Stimulated activated CD4-positive, alpha-beta T cell treated with anti-CD3 and anti-CD28 coated beads, Interleukin-2, amount 100 ng/mL, for 24 hours (primary cell): ENCODE measurements at places on chromosomes 6 and 20.

DNA sequence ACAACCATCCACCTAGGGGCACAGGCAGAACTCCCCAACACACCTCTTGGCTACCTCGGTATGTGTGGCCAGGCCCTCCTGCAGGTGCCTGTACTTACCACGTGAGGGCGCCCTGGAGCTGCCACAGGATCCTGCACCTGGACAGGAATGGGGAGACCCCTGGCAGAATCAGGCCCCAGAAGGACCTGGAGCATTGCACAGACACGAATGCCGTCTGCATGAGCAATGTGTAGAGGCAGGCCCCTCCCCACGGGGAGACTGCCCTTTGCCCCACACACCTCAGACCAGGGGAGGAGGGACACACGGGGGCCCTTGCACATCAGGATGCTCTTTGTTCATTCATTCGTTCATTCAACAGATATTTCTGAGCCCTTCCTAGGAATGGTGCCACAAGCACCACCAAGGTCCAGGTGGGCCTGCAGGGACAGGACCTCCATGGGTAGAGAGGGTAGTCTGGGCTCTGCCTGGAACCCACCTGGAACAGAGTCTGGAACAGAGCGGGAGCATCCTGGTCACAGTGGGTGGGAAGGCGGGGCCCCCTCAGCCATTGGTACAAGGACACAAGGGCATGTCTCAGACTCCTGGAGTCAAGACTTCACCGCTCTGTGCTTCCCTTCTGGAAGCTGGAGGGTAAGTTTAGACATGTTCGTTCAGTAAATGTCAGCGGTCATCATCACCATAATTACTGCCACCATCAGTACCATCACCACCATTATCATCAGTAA, 32.3 kb downstream of the YTHDF1 start:
- peak; percentile 69 for DNase-seq

DNA sequence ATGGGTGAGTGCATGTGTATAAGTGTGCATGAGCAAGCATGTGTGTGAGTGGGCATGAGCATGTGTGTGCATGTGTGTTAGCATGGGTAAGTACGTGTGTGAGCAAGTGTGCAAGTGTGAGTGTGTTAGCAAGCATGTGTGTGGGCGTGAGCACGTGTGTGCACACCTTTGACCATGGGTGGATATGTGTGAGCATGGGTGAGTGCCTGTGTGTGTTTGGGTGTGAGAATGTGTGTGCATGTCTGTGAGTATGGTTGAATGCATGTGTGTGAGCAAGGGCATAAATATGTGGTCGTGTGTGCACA, 84.6 kb downstream of the DLL1 start:
- no peak for DNase-seq

DNA sequence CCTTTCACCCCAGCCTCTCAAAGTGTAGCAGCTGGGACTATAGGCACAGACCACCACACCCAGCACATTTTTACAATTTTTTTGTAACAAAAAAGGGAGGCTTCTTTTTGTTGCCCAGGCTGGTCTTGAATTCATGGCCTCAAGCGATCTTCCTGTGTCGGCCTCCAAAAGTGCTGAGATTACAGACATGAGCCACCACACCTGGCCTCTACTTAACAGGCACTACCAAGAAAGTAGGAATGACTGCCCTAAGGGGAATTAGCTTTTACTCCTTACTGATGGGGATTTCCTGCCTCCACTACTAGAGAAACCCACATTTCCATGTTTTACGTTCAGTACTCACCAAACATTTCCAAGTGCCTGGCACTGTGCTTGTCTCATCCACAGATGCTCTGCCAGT, 109.6 kb downstream of the CARMIL1 start:
- no peak for DNase-seq

DNA sequence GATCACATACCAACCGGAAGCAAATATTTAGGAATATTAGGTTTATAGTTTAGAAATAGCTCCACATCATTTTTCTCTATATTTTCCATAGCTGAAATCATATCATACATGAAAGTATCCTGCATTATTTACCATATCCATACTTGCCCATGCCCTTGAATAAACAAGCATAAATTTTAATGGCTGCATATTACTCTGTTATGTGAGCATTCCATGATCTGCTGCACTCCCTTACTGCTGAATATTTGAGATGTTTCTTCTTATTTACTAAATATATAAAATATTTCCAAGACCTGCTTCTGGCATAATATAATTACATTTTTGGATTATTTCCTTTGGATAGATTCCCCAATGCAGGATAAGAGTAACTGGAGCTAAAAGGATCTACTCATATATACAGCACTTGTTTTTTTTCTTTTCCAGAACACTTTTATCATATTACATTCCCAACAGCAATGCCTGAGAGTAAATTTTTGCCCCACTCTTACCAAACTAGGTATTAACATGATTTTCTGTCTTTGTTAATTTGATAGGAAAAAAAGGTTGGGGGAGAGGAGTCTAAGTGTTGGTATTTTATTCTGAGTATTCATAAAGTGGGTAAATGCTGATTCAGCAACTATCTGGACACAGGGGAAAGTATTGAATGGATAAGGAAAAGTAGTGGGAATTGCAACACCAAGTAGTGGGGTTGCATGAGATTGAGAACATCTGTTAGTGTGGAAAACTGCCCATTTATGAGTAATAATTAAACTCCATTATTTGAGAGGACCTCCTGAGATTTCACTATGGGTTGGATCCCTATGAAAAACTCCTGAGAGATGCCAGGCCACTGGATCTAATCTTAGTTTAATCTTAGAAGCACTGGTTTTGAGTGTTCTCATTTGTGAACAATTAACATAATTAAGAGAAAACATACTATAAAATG, 76.0 kb downstream of the MAN1A1 start:
- no peak for DNase-seq

GRCh38 chr20:45727044-45727443, 4.9 kb downstream of the SPINT4 start:
- DNase-seq = no peak

DNA sequence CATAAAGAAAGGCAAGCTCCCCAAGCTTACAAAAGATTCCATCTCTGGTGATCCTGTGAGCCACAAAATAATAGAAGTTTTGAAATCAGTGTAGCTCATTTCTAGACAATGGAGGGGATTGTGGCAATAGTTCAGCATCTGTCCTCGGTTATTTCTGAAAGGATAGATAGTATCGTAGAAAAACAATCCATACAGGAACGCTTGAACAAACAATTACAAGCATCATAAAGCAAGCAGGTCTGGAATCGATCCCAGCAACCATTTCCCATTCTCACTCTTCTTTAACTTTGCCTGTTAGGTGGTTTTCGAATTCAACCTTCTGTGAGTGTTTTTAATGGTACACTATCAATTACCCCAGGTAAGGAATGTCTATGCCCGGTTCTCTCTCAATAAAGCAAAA, 931.1 kb downstream of the KIF16B start:
- no peak for DNase-seq

GRCh38 chr6:36550473-36551000, 3.3 kb upstream of the STK38 start:
- no peak for DNase-seq

GRCh38 chr6:56922645-56923044, 32.3 kb upstream of the BEND6 start:
- DNase-seq = no peak

GRCh38 chr20:57301026-57301425, 28.6 kb upstream of the SPO11 start:
- no peak for DNase-seq

- no peak for DNase-seq
Measured at GRCh38 chr6:121430514-121431460, 4.7 kb upstream of the GJA1 start.

DNA sequence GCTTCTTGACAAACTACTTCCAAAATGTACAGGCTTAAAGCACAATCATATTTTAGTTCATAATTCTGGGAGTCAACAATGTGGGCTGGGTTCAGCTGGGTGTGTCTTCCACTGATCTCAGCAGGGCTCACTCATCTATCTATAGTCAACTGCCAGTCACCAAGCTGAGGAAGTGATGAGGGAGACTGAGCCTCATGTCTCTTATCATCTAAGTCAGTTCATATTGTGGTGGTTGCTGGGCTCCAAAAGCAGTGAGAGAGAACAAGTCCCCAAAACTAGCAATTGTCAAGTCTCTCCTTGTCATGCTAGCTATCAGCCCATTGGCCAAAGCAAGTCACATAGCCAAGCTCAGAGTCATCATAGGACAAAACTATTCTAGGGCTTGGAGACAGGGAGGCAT, 465.9 kb upstream of the ARID1B start:
- DNase-seq = no peak

GRCh38 chr20:61299104-61299503, 47.0 kb downstream of the CDH4 start:
- DNase-seq = no peak

DNA sequence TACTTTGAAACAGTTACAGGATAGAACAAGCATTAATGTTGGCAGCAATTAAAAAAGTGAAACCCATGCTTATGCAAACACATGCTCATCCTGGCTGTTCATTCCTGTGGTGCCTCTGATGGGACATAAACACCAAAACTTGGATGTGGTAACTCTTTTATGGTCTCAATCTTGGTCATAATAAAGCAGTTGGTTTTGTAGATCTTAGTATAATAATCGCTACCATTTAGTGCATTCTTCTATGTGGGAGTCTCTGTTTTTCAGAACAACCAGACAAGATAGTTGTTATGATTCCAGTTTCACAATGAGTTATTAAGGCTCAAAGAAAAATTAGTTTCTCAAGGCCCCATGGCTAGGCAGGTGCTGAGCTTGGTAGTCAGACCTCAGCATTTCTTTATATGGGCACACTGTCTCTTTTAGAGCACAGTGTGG, 184.0 kb downstream of the UTRN start:
- DNase-seq = peak; percentile 11

GRCh38 chr6:3363296-3364025, 93.4 kb downstream of the SLC22A23 start:
- no peak for DNase-seq

GRCh38 chr20:1718604-1719384, 61.2 kb upstream of the SIRPG start:
- no peak for DNase-seq

DNA sequence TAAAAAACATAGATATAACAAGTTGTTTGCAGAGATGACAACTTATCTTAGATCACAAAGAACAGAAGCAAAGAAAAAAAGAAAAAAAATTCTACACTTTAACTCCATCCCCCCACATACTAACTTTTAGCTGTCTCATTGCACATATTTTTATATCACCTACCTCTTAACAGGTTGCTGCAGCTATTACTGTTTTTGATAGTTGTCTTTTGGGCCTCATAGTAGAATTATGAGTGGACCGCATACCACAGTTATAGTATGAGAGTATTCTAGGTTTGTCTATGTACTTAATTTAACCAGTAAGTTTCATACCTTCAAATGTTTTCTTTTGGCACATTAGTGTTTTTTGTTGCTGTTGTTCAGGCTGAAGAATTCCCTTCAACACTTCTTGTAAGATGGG, 12.3 kb downstream of the RSPH3 start:
- DNase-seq = no peak

DNA sequence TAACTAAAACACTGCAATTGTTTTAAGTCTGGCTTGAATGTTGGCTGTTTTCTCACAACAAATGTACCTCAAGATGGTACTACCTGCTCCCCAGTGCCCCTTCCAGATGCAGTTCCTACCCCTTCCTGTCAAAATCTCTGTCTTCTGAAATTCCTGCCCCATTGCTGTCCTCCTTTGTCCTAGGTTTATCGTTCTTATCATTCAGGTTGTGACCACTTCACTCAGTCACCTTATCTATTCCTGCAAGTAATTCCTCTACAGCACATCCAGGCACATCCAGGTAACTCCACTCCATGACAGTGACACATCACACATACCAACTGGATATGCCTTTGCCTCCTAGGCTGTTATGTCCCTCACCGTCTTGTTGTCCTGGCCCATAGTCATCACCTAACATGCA, 90.2 kb downstream of the TRDN start:
- no peak for DNase-seq

DNA sequence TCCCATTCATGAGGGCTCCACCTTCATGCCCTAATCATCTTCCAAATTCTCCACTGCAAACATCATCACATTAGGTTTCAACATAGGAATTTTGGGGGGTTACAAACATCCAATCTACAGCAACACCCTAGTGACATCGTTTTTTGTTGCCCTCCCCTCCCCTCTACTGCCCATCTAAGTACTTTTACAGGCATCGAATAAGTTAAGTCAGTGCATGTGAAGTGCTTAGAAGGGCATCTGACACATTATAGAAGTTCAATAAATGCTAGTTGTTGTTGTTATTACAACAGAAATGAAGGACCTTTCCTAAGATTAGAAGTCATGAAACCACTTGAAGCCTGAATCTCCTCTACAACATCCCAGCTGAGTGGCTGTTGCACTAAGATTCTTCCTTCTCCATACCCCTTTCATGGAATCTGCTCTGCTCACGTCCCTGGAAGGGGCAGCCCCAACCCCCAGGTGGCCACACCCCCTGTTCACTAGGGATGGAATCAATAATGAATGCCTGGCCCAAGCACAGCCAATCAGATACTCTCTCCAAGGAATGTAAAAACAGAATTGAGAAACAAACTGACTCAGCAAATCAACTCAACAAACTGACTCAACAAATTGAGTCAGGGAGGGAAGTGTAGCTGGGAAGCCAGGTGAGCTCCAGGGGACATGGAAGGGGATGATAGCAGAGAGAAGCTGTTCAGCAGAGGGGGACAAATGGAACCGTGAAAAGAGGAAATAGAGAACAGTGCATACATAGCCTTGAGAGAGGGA, 3.9 kb upstream of the LRP11 start:
- DNase-seq = no peak

DNA sequence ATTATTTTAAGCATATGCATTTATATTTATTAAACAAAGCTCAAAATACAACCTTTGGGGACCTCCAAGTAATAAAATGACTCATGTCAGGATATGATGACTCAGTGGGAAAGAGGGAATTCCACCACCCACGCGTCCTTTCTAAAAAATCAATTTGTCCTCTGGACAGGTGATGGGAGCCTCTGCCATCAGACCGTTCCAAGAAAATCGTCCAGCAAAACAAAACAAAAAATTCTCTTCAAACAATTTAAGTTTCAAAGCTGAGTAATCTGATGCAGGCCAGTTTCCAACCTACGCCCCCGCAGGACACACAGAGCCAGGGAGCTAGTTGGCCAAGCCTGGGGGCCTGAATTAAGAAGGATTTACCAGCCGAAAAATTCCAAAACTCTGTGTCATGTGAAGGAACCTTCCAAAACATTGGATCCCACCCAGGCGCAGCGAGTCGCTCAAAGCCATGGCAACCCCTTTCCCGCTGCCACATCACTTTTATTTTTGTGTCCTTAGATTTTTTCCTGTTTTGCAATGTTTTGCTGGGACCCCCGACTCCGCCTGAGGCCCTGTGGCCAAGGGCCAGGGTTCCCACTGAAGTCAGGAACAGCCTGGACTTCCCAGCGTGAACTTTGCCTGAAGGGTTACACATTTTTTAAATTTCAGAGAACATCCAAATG, 95.3 kb downstream of the NFATC2 start:
- DNase-seq = no peak

GRCh38 chr6:128713461-128713860, 169.5 kb upstream of the LAMA2 start:
- no peak for DNase-seq

- DNase-seq = no peak
Measured at GRCh38 chr6:63643862-63644261, 8.3 kb downstream of the PHF3 start.

GRCh38 chr6:18088419-18089296, 33.8 kb downstream of the NHLRC1 start:
- DNase-seq = no peak
